ENCODE measurements at places on chromosomes 5 and 9. TPM values are rescaled to one million over a fixed set of nuclear protein-coding genes. Genes with fewer than 3 reads are reported as not detected.
A peak's percentile ranks its signal among the peaks of the same experiment; 100 is the strongest.

LCN9 gene
- not detected for total RNA-seq

- no peaks in the 10 kb centered on the region for H3K27me3 ChIP-seq
- no peaks in the 10 kb centered on the region for H3K4me1 ChIP-seq
- no peaks in the 10 kb centered on the region for H3K36me3 ChIP-seq
- DNase-seq, result no peak
- no peak overlapping the region for H3K27ac ChIP-seq
- H3K4me3 ChIP-seq, result no peak overlapping the region
Measured at GRCh38 chr9:132752877-132753592, 82.8 kb downstream of the GTF3C4 start.

RFESD gene
- 14.8 TPM for total RNA-seq

GRCh38 chr5:160357861-160358411, 12.5 kb downstream of the C1QTNF2 start:
- H3K27ac ChIP-seq, result peak overlapping the region; percentile 14
- no peaks in the 10 kb centered on the region for H3K27me3 ChIP-seq
- no peak overlapping the region for H3K4me3 ChIP-seq
- H3K4me1 ChIP-seq, result no peaks in the 10 kb centered on the region
- DNase-seq, result no peak
- H3K36me3 ChIP-seq, result no peaks in the 10 kb centered on the region

DNA sequence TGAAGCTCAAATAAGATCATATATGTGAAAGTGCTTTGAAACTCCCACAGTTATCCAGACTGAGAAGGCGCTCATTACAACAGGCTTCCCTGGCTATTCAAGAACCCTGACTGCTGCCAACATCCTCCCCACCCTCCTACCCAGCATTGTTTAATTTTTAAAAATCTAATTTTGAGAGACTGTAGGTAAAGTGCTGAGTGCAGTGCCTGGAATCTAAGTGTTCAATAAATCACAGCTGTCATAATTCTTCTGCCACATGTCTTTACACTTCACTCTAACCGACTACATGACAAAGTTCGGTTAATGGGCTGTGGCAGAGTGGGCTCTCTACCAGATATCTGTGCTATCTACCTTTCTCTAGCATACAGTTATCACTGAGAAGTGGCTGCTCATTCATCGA, 255.6 kb upstream of the C9orf72 start:
- no peak overlapping the region for H3K4me3 ChIP-seq
- H3K36me3 ChIP-seq, result no peaks in the 10 kb centered on the region

DNA sequence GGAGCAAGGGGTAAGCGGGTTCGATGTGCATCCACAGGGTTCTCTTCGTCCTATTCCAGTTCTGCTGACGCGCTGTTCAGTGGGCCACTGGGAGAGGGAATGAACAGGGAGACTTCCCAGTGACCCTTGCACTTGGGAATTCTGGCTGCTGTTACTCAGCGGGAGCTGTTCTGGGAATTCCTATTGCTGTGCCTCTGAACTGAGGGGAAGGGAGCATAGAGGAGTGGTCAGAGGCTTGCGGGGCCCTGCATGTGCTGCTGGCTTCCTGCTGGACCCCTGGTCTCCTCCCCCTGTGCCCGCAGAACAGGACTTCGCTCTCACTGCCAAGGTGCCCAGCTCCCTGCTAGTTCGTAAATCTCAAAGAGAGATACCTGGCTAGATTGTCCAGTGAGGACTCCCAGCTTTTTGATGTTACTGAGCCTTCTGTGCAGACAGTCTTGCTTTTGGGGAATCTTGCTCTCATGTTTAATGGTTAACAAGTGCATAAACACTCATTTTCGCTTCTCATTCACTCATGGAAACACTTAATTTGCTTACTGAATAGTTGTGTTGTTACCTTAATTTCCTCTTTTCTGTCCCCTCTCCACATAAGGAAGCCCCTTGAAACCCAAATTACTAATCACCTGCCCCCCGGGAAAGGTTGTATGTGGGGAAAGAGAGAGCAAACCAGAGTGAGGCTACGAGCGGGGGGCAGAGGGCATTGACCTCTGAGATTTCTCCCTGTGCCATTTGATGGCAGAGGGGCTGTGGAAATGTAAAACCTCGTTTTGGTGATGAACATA, 5.9 kb downstream of the TRIO start:
- H3K4me1 ChIP-seq, result peaks cover 11% of the 10 kb centered on the region
- H3K36me3 ChIP-seq, result no peaks in the 10 kb centered on the region
- H3K27ac ChIP-seq, result no peak overlapping the region

- no peak overlapping the region for H3K4me3 ChIP-seq
- peak overlapping the region; percentile 23 for H3K27ac ChIP-seq
- H3K4me1 ChIP-seq, result no peaks in the 10 kb centered on the region
- DNase-seq, result peak; percentile 96
Measured at GRCh38 chr9:94783102-94783682, 56.7 kb downstream of the AOPEP start.

CDH9 gene
- not detected for total RNA-seq

DNA sequence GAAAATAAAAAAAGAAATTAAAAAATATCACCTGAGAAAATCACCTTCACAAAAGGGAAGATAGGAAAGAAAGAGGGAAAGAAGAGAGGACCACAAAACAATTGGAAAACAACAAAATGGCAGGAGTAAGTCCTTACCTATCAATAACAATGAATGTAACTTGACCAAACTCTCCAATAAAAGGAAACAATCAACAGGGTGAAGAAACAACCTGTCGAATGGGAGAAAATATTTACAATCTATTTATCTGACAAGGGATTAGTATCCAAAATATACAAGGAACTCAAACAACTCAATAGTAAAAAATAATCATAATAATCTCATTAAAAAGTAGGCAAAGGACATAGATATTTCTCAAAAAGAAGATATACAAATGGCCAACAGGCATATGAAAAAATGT, 135.8 kb downstream of the AGTPBP1 start:
- H3K4me1 ChIP-seq, result no peaks in the 10 kb centered on the region
- H3K4me3 ChIP-seq, result no peak overlapping the region
- no peak overlapping the region for H3K27ac ChIP-seq
- no peak for DNase-seq
- no peaks in the 10 kb centered on the region for H3K27me3 ChIP-seq

- H3K27ac ChIP-seq, result no peak overlapping the region
- no peaks in the 10 kb centered on the region for H3K4me1 ChIP-seq
- no peaks in the 10 kb centered on the region for H3K36me3 ChIP-seq
- H3K27me3 ChIP-seq, result no peaks in the 10 kb centered on the region
- DNase-seq, result no peak
- H3K4me3 ChIP-seq, result no peak overlapping the region
Measured at GRCh38 chr5:2130361-2130760, 247.6 kb upstream of the IRX4 start.

DNA sequence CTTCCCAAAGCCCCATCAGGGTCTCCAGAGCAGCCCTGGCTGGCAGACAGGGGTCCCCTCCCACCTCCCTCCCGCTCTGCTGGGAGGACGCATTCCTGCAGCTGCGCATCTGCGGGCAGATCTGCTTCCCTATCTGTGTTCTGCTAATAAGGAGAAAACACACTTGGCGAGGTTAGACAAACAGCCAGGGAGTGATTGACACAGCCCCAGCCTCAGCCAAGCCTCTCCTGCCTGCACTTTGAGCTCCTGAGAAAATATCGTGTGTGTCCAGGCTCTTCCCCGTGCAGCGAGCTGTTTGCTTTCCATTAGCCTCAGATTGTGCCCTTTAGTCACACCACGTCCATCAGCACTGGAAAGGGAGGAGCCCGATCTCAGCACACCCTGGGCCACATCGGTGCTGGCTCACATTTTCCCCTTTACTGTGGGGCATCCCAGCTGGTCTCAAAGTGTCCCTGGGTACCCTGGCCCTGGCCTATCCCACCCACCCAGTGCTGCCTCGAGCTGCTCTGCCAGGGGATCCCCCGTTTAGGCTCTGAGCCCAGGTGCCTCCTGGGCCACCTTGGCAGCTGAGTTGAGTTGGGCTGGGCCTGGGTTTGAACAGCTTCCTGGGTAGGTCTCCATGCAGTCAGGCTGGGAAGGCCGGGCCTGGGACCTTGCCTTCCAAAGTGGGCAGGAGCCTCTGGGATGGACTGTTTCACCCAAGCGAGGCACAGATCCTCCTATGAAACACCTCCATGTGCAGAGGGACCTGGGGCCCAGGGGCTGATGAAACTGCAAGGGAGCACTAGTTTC, 61.1 kb downstream of the BARX1 start:
- no peak for DNase-seq
- no peaks in the 10 kb centered on the region for H3K36me3 ChIP-seq
- H3K27me3 ChIP-seq, result no peaks in the 10 kb centered on the region

DNA sequence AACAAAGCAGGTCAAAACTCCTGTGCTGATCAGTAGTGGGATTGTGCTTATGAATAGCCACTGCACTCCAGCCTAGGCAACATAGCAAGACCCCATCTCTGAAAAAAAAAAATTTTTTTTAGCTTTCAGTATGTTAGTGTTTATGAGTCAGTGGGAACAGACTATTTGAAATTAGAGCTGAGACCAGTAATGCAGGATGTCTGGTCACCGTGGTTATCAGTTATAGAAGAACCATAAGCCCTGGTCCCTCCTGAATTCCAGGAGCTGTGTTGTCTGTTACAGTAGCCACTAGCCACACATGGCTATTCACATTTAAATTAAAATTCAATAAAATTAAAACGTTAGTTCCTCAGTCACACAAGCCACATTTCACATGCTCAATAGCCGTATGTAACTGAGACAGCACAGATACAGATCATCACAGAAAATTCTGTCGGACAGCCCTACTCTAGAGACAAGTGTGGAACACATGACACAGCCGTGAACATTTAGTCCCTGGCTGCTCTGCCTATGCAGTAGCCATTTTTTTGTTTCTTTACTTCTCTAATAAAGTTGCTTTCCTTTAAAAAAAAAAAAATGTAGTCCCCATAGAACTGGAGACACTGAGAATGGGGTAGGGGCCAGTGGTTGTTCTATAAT, 96.1 kb upstream of the SAP30L start:
- H3K36me3 ChIP-seq, result no peaks in the 10 kb centered on the region
- no peak overlapping the region for H3K27ac ChIP-seq
- no peaks in the 10 kb centered on the region for H3K4me1 ChIP-seq
- DNase-seq, result no peak
